Cortex of kidney (tissue), 1 donor: ENCODE measurements at places on chromosomes 12 and 14.

- peak; percentile 19 for DNase-seq
Observed at GRCh38 chr12:130838951-130839769, at the start of gene STX2. Gene STX2, minus strand, starts transcription at chr12:130839250. Its CDS starts 151 bp downstream, at chr12:130839099.

DNA sequence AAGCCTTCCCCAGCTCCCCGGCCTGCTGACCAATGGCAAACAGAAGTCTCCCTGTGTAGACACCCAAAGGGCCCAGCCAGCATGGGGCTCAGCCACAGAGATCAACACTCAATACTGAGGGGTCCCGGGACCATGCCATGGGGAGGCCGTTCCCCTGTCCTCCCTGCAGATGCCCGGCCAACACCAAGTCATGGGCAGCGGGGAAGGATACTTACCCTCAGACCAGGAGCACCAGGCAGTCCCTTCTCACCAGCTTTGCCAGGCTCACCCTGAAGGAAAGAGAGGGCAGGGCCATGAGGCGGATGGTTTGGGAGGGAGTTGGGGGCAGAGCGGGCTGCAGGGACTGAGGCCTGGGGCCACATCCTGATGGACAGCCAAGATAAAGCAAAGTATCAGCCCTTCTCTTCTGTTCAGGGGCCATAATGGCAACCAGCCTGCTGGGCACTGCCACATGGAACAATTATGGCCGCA lies 19.9 kb downstream of the COL2A1 start:
- no peak for DNase-seq

DNA sequence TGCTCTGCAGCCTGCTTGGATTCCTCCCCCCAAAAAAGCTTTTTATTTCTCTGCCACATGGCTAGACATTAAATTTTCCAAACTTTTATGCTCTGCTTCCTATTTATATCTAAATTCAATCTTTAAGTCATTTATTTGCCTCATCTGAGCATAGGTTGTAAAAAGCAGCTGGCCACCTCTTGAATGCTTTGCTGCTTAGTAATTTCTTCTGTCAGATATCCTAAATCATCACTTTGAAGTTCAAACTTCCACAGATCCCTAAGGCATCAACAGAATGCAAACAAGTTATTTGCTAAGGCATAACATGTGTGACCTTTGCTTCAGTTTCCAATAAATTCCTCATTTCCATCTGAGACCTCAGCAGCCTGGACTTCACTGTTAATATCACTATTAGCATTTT lies 209.6 kb downstream of the FSCB start:
- no peak for DNase-seq

DNA sequence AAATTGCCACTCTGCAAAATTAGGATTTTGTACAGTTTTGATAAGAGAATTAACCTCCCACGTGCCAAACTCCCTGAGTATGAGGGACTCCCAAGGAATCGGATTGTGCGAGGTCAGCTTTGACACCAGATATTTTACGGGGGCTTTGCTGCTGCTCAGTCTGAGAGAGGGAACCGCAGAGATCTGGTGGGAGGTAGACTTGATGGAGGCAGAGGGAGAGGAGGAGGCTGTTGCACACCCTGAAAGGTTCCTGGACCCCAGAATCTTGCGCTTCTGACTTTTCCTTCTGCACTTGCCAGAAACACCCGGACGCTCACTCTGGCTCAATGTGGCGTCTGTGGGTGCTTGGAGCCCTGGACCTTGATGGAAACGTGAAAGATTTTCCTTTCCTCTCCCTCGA lies 83.9 kb downstream of the PAPOLA start:
- DNase-seq = no peak

DNA sequence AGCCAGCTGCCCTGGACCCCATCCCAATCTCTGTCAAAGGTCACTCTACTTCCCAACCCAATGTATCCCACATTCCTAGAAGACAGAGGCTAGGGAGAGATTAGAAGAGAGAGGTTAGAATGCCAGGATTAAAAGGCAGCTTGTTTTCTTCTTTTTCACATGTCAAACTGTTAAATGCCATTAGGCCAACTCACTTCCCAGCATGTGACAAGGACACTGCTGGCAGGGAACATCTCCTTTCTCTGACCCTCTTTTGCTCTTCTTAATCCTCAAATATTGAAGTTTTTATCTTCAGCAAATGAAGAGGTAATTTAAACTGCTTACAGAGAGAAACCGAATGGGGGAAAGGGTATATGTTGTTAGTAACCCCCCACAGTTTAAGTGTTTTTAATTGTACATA lies 89.1 kb downstream of the BBS10 start:
- no peak for DNase-seq

DNA sequence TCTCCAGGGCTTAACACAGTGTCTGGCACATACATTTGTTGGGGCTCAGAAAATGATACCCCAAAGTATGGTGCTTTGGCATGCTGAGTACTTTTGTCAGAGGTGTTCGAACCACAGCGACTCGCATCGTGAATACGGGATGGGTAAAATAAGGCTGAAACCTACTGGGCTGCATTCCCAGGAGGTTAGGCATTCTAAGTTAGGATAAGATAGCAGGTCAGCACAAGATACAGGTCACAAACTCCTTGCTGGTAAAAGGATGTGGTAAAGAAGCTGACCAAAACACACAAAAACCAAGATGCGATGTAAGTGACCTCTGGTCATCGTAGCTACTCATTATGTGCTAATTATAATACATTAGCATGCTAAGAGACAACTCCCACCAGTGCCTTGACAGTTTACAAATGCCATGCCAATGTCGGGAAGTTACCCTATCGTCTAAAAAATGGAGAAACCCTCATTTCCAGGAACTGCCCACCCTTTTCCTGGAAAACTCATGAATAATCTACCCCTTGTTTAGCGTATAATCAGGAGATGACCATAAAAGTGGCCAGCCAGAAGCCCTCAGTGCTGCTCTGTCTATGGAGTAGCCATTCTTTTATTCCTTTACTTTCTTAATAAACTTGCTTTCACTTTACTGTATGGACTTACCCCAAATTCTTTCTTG lies 3.3 kb upstream of the AEBP2 start:
- DNase-seq = no peak

DNA sequence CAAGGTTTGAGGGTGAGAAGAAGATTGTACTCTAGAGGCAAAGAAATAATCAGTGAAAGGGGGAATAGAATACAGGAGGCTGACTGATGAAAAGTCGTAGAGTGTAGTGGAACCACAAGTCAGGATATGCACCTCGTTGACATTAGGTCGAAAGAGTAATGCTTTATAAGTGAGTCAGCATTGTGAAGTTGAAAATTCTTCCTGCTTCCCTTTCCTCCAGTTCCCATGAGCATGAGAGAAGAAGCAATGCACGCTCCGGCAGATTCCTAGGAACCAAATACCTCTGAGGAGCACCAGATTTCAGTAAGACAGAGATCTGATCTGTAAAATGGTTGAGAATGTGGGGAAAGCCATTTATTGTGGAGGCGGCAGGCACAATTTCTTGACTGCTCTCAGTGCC lies 16.5 kb downstream of the CCER1 start:
- no peak for DNase-seq

- no peak for DNase-seq
Observed at GRCh38 chr12:118874698-118875548, 106.4 kb upstream of the SRRM4 start.

- DNase-seq = no peak
Observed at GRCh38 chr12:6952863-6953441, 1.8 kb downstream of the PTPN6 start.
